ENCODE measurements at places on chromosomes 2 and 18. TPM values are rescaled to one million over a fixed set of nuclear protein-coding genes. Genes with fewer than 3 reads are reported as not detected.

The SUPT7L gene
- total RNA-seq: 46.0 TPM

The LRP1B gene
- 117 TPM for total RNA-seq

The WDSUB1 gene
- 22.8 TPM for total RNA-seq

The NYAP2 gene
- total RNA-seq: 21.9 TPM

The KCNJ13 gene
- total RNA-seq: 3.8 TPM

The IL36A gene
- total RNA-seq: not detected

The RAB1A gene
- total RNA-seq: 85.8 TPM

The KCNS3 gene
- 1.9 TPM for total RNA-seq

The RAB6C gene
- total RNA-seq: 0.63 TPM

The ZNF513 gene
- 12.8 TPM for total RNA-seq

The ERFE gene
- total RNA-seq: 1.3 TPM
